ENCODE measurements at places on chromosomes 2 and 18. TPM values are rescaled to one million over a fixed set of nuclear protein-coding genes. Genes with fewer than 3 reads are reported as not detected.

GRCh38 chr18:78793313-78794070 lies 186.1 kb upstream of the SALL3 start:
- no peak overlapping the region for H3K27ac ChIP-seq
- H3K27me3 ChIP-seq = peaks cover 4% of the 10 kb centered on the region
- DNase-seq = no peak
- H3K4me1 ChIP-seq = no peaks in the 10 kb centered on the region
- H3K36me3 ChIP-seq = no peaks in the 10 kb centered on the region
- H3K4me3 ChIP-seq = no peak overlapping the region

DNA sequence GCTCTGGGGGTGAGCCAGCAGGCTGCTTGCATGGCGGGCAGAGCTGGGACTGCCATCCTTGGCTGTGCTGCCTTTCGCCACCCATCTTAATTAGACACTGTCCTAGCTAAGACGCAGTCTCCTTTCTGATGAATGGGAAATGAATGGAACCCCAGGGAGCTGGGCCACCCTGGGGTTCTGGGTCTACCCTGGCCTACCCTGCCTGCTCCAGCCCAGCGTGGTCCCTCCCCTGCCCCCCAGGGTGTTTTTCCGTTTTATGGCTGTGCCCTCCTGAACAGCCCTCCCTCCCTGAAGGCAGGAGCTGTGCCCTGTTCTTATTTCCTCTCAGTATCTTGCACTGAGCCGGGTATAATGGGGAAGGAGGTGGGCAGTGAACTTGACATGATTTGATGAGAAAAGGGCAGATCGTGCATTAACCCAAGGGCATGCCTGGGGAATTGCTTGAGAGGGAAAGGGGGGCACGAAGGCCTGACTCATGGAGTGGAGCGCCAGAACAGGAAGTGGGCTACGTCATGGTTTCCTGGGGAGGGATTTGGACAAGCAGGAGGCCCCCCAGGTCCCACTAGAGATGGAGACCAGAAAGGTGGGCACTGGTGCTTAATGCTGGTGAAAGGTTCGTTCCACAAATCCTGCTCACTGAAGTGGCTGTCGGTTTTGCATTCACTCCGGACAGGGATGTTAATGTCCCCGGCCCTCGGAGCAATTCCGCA lies 165.0 kb downstream of the KLHL29 start:
- H3K4me1 ChIP-seq = no peaks in the 10 kb centered on the region
- no peaks in the 10 kb centered on the region for H3K36me3 ChIP-seq
- no peak overlapping the region for H3K27ac ChIP-seq
- no peaks in the 10 kb centered on the region for H3K27me3 ChIP-seq
- DNase-seq = no peak
- no peak overlapping the region for H3K4me3 ChIP-seq

- H3K27me3 ChIP-seq = no peaks in the 10 kb centered on the region
- no peak overlapping the region for H3K4me3 ChIP-seq
- H3K36me3 ChIP-seq = peaks cover 26% of the 10 kb centered on the region
- no peak for DNase-seq
Observed at GRCh38 chr2:102147935-102148334, 5.4 kb downstream of the IL1R1 start.

DNA sequence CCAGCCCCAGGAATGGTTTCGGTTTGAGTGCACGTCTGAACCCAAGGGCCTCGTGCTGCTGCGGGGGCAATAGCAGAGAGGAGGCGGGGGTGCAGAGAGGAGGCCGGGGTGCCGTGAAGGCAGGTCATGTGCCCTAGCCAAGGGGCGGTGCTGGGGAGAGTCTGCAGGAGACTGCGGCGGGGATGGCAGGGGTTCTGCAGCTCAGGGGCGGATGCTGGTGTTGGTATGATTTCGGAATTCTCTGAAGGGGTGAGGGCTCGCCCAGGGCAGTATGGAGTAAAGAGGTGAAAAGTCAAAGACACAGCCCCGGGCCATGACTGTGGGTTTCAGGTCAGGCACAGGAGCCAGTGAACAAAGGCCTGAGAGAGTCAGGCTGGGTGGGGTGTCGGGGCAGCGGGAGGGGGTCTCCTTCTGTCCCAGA lies 186.5 kb upstream of the HDAC4 start:
- H3K27ac ChIP-seq = no peak overlapping the region
- no peak overlapping the region for H3K4me3 ChIP-seq
- DNase-seq = peak; percentile 35
- no peaks in the 10 kb centered on the region for H3K36me3 ChIP-seq

GRCh38 chr2:17043173-17043572 lies 377.5 kb upstream of the CYRIA start:
- no peak overlapping the region for H3K27ac ChIP-seq
- H3K27me3 ChIP-seq = no peaks in the 10 kb centered on the region
- H3K36me3 ChIP-seq = no peaks in the 10 kb centered on the region
- H3K4me1 ChIP-seq = no peaks in the 10 kb centered on the region
- DNase-seq = no peak

DNA sequence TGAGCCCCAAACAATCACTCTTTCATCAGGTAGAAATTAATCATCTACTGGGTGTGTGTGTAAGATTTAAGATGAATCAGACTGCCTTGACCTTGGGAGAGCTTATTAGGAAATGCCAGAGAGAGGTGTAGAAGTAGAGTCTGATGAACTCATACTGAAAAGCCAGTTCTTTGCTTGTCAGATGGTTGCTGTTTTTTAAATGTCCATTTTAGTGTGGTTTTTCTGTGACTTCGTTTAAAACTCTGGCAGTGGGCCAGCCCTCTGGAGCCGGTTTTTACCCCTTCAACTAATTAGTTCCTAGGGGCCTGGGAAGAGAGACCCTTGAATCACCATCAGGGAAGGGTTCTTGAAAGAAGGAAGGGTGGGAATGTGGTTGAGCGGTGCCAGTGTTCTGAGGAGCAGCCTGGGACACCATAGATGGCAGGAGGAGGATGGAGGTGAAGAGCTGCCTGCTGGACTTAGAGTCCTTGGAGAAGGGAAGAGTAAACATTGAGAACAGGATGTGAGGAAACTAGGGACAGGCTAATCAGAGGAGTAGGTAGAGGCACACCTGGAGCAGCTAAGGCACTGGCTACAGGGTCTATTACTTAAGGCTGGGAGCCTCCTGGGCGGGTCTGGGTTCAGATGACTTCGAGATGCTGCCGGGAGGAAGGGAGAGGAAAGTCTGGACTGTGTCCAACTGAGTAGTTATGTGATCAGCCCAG lies 66.1 kb downstream of the LRRFIP1 start:
- H3K27me3 ChIP-seq = no peaks in the 10 kb centered on the region
- no peaks in the 10 kb centered on the region for H3K36me3 ChIP-seq
- DNase-seq = no peak

- H3K27ac ChIP-seq = no peak overlapping the region
- no peaks in the 10 kb centered on the region for H3K4me1 ChIP-seq
- no peak overlapping the region for H3K4me3 ChIP-seq
- H3K36me3 ChIP-seq = no peaks in the 10 kb centered on the region
- no peak for DNase-seq
Observed at GRCh38 chr2:121173806-121174205, 111.2 kb downstream of the TFCP2L1 start.

DNA sequence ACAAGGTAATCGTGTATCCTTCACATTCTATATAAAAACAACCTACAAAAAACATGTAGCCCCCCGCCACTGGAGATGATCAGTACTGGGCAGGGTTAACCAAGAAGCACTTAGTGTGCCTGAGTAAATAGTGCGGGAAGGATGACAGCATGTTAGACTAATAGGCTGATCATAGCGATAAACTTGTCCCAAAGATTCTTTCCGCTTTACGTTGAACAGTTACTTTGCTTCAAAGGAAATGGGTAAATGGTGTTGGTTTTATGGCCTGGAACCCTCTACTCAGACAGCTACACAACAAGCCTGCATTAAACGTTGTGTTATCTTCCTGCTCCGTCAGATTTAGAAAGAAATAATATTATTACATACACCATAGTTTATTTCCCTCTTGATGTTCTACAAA lies 67.7 kb downstream of the CTAGE1 start:
- DNase-seq = no peak
- H3K4me1 ChIP-seq = peaks cover 40% of the 10 kb centered on the region
- no peaks in the 10 kb centered on the region for H3K36me3 ChIP-seq
- H3K27ac ChIP-seq = peak overlapping the region; percentile 68
- no peak overlapping the region for H3K4me3 ChIP-seq
- H3K27me3 ChIP-seq = peaks cover 8% of the 10 kb centered on the region

DNA sequence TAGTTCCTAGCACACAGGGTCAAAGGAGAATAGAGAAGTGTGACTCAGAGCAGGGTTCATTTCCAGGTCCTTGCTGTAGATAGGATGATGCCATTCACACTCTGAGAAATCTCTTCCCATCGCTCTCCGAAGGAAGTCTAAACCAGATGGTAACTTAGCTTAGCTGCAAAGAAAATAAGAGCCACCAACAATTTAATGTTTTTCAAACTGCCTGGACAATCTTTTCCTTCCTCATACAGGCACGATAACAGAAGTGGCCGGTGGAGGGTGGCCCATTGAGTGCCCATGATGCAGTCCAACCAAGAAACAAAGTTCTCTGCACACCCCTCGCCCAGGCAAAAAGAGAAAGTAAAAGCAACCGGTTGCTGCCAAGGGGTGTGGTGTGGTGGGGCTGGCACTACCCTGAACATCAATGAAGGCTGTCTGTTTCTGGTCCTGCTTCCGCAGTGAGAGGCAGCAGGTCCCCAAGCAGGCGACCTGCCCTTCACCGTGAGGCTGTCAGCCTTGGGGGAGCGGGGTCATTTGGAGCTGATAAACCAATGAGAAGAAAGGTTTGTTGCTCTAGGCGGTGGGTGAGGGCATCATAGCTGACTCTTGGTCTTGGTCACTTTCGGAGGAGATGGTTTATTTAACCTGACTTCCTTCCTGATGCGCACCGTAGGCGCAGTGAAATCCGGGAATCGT lies 105.6 kb upstream of the CD302 start:
- peaks cover 15% of the 10 kb centered on the region for H3K4me1 ChIP-seq
- H3K27me3 ChIP-seq = no peaks in the 10 kb centered on the region
- peak overlapping the region; percentile 80 for H3K27ac ChIP-seq
- peak; percentile 49 for DNase-seq
- H3K4me3 ChIP-seq = peak overlapping the region; percentile 68

- no peaks in the 10 kb centered on the region for H3K36me3 ChIP-seq
- H3K27me3 ChIP-seq = no peaks in the 10 kb centered on the region
- no peak overlapping the region for H3K4me3 ChIP-seq
- no peak for DNase-seq
- H3K27ac ChIP-seq = no peak overlapping the region
- H3K4me1 ChIP-seq = no peaks in the 10 kb centered on the region
Observed at GRCh38 chr2:19762142-19762541, 139.6 kb downstream of the TTC32 start.

DNA sequence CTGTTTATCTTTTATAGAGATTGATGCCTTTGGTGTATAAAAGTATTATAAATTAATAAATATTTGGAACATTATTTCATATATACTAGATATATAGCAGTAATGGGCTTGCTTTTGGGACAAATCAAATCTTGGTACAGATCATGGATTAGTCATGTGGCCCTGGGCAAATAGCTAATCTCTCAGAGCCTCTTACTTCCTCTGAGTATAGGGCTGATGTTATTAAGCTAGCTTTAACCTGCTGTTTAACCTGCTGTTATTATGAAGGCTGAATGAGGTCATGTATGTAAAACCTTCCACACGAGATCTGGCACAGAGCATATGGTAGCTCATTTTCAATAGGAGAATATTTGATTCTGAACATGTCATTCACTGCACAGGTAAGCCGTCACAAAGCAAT lies 5.7 kb downstream of the ITGB6 start:
- no peaks in the 10 kb centered on the region for H3K4me1 ChIP-seq
- no peaks in the 10 kb centered on the region for H3K27me3 ChIP-seq
- DNase-seq = no peak
- H3K4me3 ChIP-seq = no peak overlapping the region
- H3K36me3 ChIP-seq = peaks cover 11% of the 10 kb centered on the region
- H3K27ac ChIP-seq = no peak overlapping the region

GRCh38 chr2:181063696-181064095 lies 83.3 kb downstream of the UBE2E3 start:
- H3K4me1 ChIP-seq = no peaks in the 10 kb centered on the region
- H3K36me3 ChIP-seq = peaks cover 11% of the 10 kb centered on the region
- no peaks in the 10 kb centered on the region for H3K27me3 ChIP-seq
- DNase-seq = no peak

DNA sequence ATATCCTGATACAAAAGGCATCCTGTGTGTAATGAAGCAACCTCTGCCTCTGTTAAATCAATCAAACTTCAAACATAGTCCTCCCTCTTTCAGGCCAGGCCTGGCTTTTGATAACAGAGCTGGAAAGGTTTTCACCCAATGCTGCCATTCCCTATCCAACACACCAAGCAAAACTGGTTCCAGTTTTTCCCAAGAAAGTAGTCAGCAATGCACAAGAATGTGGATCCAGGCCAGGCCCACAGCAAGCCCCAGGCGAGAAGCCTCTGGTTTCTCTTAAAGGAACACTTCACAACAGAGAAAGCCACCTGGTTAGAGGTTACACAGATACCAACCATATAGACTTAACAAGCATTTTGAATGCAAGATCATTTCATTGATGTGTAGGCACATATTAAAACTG lies 49.2 kb upstream of the CCDC150 start:
- no peak overlapping the region for H3K27ac ChIP-seq
- peaks cover 6% of the 10 kb centered on the region for H3K4me1 ChIP-seq
- H3K36me3 ChIP-seq = no peaks in the 10 kb centered on the region
- H3K4me3 ChIP-seq = no peak overlapping the region
- DNase-seq = no peak
- peaks cover 33% of the 10 kb centered on the region for H3K27me3 ChIP-seq

DNA sequence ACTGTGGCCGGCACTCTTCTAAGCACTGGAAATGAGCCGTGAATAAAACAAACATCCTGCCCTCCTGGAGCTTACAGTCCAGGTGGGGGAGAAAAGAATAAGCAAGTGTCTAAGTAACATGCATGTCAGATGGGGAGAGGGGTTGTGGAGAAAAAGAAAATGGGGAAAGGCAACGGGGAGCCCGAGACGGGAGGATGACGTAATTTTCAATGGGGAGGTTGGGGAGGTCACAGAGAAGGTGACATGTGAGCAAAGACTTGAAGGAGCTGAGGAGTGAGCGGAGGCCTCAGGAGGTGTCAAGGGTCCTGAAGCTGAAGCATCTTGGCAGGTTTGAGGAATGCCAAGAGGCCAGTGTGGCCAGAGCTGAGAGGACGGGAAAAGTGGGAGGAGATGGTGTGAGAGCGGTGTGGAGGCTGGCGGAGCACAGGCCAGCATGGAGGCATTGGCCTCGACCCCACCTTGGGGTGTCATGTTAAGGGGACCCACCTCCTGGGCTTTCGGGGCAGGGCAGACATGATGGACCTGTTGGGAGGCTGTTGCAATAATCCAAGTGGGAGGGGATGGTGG lies 15.0 kb upstream of the NTSR2 start:
- no peaks in the 10 kb centered on the region for H3K36me3 ChIP-seq
- H3K27ac ChIP-seq = no peak overlapping the region
- peaks cover 16% of the 10 kb centered on the region for H3K4me1 ChIP-seq
- H3K4me3 ChIP-seq = no peak overlapping the region

GRCh38 chr2:12300019-12300602 lies 416.6 kb upstream of the TRIB2 start:
- H3K4me1 ChIP-seq = peaks cover 15% of the 10 kb centered on the region
- no peaks in the 10 kb centered on the region for H3K27me3 ChIP-seq
- H3K36me3 ChIP-seq = no peaks in the 10 kb centered on the region
- H3K4me3 ChIP-seq = no peak overlapping the region
- DNase-seq = no peak

GRCh38 chr18:43876748-43877147 lies 599.5 kb upstream of the SYT4 start:
- no peak overlapping the region for H3K27ac ChIP-seq
- H3K36me3 ChIP-seq = no peaks in the 10 kb centered on the region
- H3K4me3 ChIP-seq = no peak overlapping the region
- no peak for DNase-seq

Gene MALL
- 82.7 TPM for total RNA-seq

Gene CHST10
- total RNA-seq = 7.6 TPM

Gene PAIP2B
- 7.7 TPM for total RNA-seq

Gene NEB
- total RNA-seq = 0.83 TPM

Gene NEU4
- total RNA-seq = not detected

Gene KYNU
- total RNA-seq = 30.6 TPM

Gene MAP2
- total RNA-seq = 22.6 TPM

Gene DPP4
- 24.5 TPM for total RNA-seq

Gene LIPG
- 3.7 TPM for total RNA-seq

Gene RSAD2
- 21.9 TPM for total RNA-seq

Gene STARD6
- not detected for total RNA-seq

Gene DLGAP1
- total RNA-seq = 3.8 TPM

Measured in lower lobe of right lung (tissue), 2 donors.